Left renal pelvis (tissue), 4 donors: ENCODE measurements at places on chromosomes 3 and 15.

DNA sequence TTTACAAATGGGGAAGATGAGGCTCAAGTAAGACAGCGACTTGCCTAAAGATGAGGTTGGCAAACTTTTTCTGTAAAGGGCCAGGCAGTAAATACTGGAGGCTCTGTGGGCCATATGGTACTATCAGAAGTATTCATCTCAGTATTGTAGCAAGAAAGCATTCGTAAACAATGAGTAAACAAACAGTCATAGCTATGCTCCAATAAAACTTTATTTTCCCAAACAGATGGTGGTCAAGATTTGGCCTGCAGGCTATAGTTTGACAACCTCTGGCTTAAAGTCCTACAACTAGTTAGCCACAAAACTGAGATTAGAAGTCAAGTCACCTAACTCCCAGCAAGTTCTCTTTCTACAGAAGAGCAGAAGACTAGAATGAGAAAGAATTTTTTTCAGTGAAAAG lies 177.0 kb upstream of the NECTIN3 start:
- DNase-seq = no peak

DNA sequence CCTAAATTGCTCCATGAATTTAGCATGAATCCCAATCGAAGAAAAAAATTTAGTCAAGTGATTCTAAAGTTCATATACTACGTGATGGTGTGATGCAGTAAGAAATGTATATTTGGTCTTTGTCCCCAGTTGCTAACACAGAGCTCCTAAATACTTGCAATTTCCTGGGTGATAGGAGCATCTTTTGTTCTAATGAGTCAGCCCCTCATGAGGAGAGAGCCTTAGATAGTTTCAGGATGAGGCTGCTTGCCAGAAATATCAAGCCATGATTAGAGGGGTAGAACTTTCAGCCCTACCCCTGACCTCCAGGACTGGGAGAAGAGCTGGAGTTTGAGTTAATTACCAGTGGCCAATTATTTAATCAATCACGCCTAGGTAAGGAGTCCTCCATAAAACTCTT lies 170.2 kb downstream of the PDE8A start:
- DNase-seq = no peak

- no peak for DNase-seq
Observed at GRCh38 chr3:36681867-36682266, 82.5 kb downstream of the DCLK3 start.

DNA sequence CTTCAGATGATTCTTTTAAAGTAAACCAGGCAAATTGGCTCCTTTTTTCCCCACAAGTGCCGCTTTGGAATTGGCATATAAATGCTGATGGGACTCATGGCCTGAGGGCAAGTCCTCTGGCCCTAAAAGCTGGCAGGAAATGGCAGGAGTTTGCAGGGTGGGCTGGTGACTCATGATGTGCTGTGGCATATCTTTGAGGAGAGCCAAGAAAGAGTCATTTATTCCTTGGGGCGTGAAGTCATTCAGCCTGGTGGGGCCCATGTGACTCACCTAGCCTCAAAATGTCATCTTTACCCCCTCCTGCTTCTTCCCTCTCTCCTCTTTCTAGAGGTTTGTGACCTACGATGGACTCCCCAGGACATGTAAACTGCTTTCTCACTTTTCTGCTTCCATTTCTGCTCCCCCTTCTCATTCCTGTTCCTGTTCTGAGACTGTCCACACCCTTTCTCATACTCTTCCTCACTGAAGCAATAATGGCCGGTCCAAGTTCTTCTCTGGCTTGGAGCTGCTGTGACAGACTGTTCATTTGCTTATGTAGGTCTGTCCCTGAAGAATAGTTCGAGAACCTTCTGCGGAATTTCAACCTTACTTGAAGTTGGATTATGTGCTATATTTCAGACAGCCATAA lies 326.1 kb downstream of the SATB1 start:
- DNase-seq = no peak
